Endodermal cell (in vitro differentiated cells): ENCODE measurements at places on chromosomes 6 and 20. TPM values are rescaled to one million over a fixed set of nuclear protein-coding genes. Genes with fewer than 3 reads are reported as not detected.

PROCR gene
- total RNA-seq, result 2.3 and 2.4 TPM in 2 replicates

ABHD16B gene
- not detected in 2 replicates for total RNA-seq

KIF13A gene
- total RNA-seq, result 39.3 to 45.0 TPM (median 43.8 TPM) in 3 replicates

DAAM2 gene
- total RNA-seq, result 1.2 and 1.9 TPM in 2 replicates

VSTM2L gene
- total RNA-seq, result 2.3 and 2.9 TPM in 2 replicates

TRMT6 gene
- 16.9 and 17.1 TPM in 2 replicates for total RNA-seq

CCN2 gene
- 26.3 to 55.2 TPM (median 29.4 TPM) in 3 replicates for total RNA-seq

GPR31 gene
- total RNA-seq, result not detected in 3 replicates

SIGLEC1 gene
- not detected in 3 replicates for total RNA-seq

TMEM244 gene
- total RNA-seq, result not detected in 3 replicates

- H3K27ac ChIP-seq, result no peak overlapping the region
- peaks cover 13% of the 10 kb centered on the region for H3K27me3 ChIP-seq
- peak overlapping the region; percentile 90 for H3K4me3 ChIP-seq
Measured at GRCh38 chr20:46894971-46895905, 595 bp downstream of the EYA2 start.

DNA sequence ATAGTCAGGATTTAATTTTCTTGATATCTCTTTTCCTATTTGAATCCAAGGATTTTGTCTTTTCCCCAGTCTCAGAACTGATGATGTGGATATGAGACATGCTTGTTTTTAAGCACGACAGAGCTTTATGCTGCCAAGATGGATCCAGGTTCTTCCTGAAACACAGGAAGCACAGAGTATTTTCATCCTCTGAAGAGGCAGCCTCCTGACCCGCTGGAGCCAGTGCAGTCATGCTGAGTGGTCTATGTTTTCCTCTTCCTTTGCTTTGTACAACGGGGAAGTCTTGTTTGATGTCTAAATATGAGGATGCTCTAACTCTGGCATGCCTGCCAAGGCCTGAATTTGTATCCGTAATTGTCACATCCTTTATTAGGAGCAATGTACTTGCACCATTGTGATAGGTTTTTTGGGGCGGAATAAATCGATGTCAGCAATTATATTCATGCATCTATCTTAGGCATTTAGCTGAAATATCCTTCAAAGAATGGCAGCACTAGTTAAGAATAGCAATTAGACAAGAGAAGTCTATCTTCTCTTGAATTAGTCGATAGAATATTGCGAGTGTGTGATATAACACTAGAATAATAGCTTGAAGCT, 407.1 kb upstream of the JAG1 start:
- no peak overlapping the region for H3K4me3 ChIP-seq
- H3K27ac ChIP-seq, result no peak overlapping the region
- no peak for DNase-seq
- H3K36me3 ChIP-seq, result no peaks in the 10 kb centered on the region
- H3K4me1 ChIP-seq, result no peaks in the 10 kb centered on the region
- no peaks in the 10 kb centered on the region for H3K27me3 ChIP-seq

- H3K27me3 ChIP-seq, result no peaks in the 10 kb centered on the region
- H3K4me1 ChIP-seq, result no peaks in the 10 kb centered on the region
- peak overlapping the region; percentile 92 for H3K4me3 ChIP-seq
- DNase-seq, result no peak
- peak overlapping the region; percentile 70 for H3K27ac ChIP-seq
Measured at GRCh38 chr6:153003366-153003690, 819 bp upstream of the MTRF1L start.

GRCh38 chr20:47711046-47711752, 74.1 kb downstream of the SULF2 start:
- peak overlapping the region; percentile 24 for H3K27ac ChIP-seq
- no peak overlapping the region for H3K4me3 ChIP-seq
- H3K36me3 ChIP-seq, result peaks cover 36% of the 10 kb centered on the region
- H3K27me3 ChIP-seq, result no peaks in the 10 kb centered on the region
- H3K4me1 ChIP-seq, result no peaks in the 10 kb centered on the region

GRCh38 chr6:126054258-126054702, 67.9 kb downstream of the TRMT11 start:
- peaks cover 3% of the 10 kb centered on the region for H3K36me3 ChIP-seq
- H3K27me3 ChIP-seq, result no peaks in the 10 kb centered on the region
- no peaks in the 10 kb centered on the region for H3K4me1 ChIP-seq
- no peak overlapping the region for H3K27ac ChIP-seq

- peak overlapping the region; percentile 28 for H3K27ac ChIP-seq
- peaks cover 9% of the 10 kb centered on the region for H3K4me1 ChIP-seq
- peak overlapping the region; percentile 97 for H3K4me3 ChIP-seq
- peaks cover 4% of the 10 kb centered on the region for H3K36me3 ChIP-seq
- DNase-seq, result no peak
Measured at GRCh38 chr20:62923669-62924441, 2.5 kb downstream of the DIDO1 start.

DNA sequence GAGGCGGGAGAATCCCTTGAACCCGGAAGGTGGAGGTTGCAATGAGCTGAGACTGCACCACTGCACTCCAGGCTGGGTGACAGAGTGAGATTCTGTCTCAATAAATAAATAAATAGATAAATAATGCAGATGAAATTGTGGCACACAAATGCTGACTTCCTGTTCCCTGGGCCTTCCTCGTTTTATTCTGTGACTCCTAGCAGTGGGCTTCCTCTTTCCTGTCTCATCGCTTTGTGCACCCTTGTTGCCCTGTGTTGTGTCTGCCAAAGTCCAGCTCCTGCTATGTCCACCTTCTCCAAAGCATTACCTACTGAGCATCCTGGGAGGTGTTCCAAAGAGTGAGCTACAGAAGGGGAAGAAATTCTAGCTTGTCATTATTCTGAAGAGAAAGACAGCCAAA, 100.2 kb upstream of the TIAM2 start:
- H3K4me3 ChIP-seq, result no peak overlapping the region
- H3K27me3 ChIP-seq, result no peaks in the 10 kb centered on the region
- no peaks in the 10 kb centered on the region for H3K4me1 ChIP-seq
- no peak overlapping the region for H3K27ac ChIP-seq
- no peak for DNase-seq

DNA sequence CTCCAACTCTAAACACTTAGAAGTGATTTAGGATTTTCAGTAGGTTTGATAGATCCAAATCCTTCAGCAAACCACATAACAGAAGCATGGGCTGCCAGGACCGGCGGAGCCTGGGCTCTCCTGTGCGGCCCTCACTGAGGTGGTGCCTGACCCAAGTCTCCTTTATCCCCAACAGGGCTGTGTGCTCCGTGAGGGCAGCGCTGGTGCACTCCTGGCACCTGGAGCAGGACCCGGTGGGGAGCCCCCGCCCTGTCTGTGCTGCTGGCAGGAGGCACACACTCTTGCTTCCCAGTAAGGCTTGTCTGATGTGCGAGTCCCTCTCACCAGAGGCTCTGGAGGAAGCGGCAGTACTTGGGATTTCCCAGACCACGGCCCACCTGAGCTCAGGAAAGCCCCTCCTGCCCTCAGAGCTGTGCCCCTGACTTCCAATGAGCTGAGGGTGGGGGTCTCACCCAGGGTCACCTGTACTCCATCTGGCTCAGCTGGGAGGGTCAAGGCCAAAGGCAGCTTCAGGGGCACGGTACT, 56.2 kb downstream of the PYGB start:
- H3K4me1 ChIP-seq, result no peaks in the 10 kb centered on the region
- H3K36me3 ChIP-seq, result peaks cover 15% of the 10 kb centered on the region
- H3K4me3 ChIP-seq, result no peak overlapping the region
- H3K27me3 ChIP-seq, result no peaks in the 10 kb centered on the region
- no peak for DNase-seq
- no peak overlapping the region for H3K27ac ChIP-seq

DNA sequence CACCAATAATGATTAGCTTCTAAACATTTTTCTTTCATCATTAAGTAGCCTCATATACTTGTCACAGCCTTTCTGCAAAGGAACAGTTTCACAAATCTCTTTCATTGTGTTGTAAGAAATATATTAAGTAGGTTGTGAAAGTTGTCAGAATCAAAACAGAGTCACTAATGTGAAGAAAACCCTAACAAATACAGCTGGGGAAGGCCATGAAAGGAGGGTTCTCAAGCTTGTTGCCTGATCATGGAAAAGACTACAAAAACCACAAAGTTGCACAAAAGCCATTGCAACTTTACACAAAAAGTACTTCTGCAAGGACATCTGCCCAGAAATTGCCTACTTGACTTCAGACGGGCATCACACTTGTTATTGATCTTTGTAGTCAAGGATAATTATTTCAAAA, 216.1 kb downstream of the ALDH8A1 start:
- no peaks in the 10 kb centered on the region for H3K36me3 ChIP-seq
- no peak overlapping the region for H3K4me3 ChIP-seq
- H3K27me3 ChIP-seq, result no peaks in the 10 kb centered on the region
- H3K27ac ChIP-seq, result no peak overlapping the region

- no peaks in the 10 kb centered on the region for H3K4me1 ChIP-seq
- no peaks in the 10 kb centered on the region for H3K27me3 ChIP-seq
- no peak for DNase-seq
- H3K4me3 ChIP-seq, result no peak overlapping the region
- H3K27ac ChIP-seq, result no peak overlapping the region
Measured at GRCh38 chr20:40416274-40416673, 272.8 kb downstream of the MAFB start.

GRCh38 chr6:121694389-121694788, 258.9 kb downstream of the GJA1 start:
- no peak for DNase-seq
- H3K4me1 ChIP-seq, result no peaks in the 10 kb centered on the region
- H3K27me3 ChIP-seq, result no peaks in the 10 kb centered on the region
- H3K27ac ChIP-seq, result no peak overlapping the region
- no peak overlapping the region for H3K4me3 ChIP-seq

- DNase-seq, result no peak
- H3K27me3 ChIP-seq, result no peaks in the 10 kb centered on the region
- no peak overlapping the region for H3K27ac ChIP-seq
- H3K4me1 ChIP-seq, result peaks cover 5% of the 10 kb centered on the region
Measured at GRCh38 chr20:8121666-8122065, 10.4 kb upstream of the PLCB1 start.

GRCh38 chr6:127564761-127565160, 12.2 kb upstream of the C6orf58 start:
- H3K36me3 ChIP-seq, result no peaks in the 10 kb centered on the region
- DNase-seq, result no peak
- H3K27me3 ChIP-seq, result no peaks in the 10 kb centered on the region

- no peak overlapping the region for H3K4me3 ChIP-seq
- H3K36me3 ChIP-seq, result peaks cover 78% of the 10 kb centered on the region
- H3K27ac ChIP-seq, result no peak overlapping the region
Measured at GRCh38 chr20:50580016-50580747, 70.0 kb downstream of the PTPN1 start.

GRCh38 chr20:44247586-44248409, 690 bp downstream of the GDAP1L1 start:
- H3K4me3 ChIP-seq, result peak overlapping the region; percentile 81
- H3K27ac ChIP-seq, result no peak overlapping the region
- H3K36me3 ChIP-seq, result no peaks in the 10 kb centered on the region
- no peaks in the 10 kb centered on the region for H3K4me1 ChIP-seq
- DNase-seq, result peak; percentile 95

GRCh38 chr6:41477572-41477971, 68.6 kb upstream of the FOXP4 start:
- DNase-seq, result peak; percentile 77
- no peak overlapping the region for H3K4me3 ChIP-seq
- no peaks in the 10 kb centered on the region for H3K27me3 ChIP-seq
- peaks cover 6% of the 10 kb centered on the region for H3K4me1 ChIP-seq
- no peaks in the 10 kb centered on the region for H3K36me3 ChIP-seq
